Fibroblast of villous mesenchyme (primary cell): ENCODE measurements at places on chromosomes 7 and 10. TPM values are rescaled to one million over a fixed set of nuclear protein-coding genes. Genes with fewer than 3 reads are reported as not detected.
A peak's percentile ranks its signal among the peaks of the same experiment; 100 is the strongest.

DNA sequence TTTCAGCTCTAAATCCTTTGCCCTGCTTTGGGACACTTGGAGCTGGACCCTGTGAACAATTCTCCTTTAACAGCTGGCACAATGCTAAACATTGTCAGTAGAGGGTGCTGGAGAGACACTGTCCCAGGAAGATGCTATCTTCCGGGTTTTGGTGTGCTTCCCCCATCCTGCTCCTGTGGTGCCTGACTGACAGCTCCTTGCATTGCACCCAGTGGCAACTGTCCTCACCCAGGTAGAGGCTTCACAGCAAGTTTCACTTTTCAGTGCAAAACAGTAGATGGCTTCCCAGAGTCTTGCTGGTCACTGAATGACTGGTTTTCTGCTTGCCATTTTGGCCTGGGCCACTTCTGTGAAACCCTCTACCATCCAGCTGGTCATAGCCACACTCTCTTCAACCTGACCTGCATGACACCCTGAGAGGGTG is 77.3 kb downstream of the CDC14C start:
- DNase-seq = peak; percentile 2

GRCh38 chr7:131011432-131011742 is 277.4 kb upstream of the KLF14 start:
- DNase-seq = no peak

FUOM gene
- total RNA-seq = 7.3 and 13.2 TPM in 2 replicates

- no peak for DNase-seq
These were observed 35.4 kb downstream of the CTTNBP2 start for GRCh38 chr7:117837841-117838240.

- peak; percentile 15 for DNase-seq
These were observed 631 bp downstream of the SUPV3L1 start for GRCh38 chr10:69180525-69181204.

ERVW-1 gene
- total RNA-seq = not detected in 2 replicates

- DNase-seq = no peak
These were observed 109.3 kb downstream of the SPAG6 start for GRCh38 chr10:22454634-22455033.

GRCh38 chr10:5987747-5988146 is 10.4 kb upstream of the IL15RA start:
- DNase-seq = no peak

- peak; percentile 51 for DNase-seq
These were observed 15.0 kb upstream of the PCBD1 start for GRCh38 chr10:70903262-70903921.

GRCh38 chr7:135914346-135914745 is 62.8 kb downstream of the MTPN start:
- DNase-seq = no peak

DNA sequence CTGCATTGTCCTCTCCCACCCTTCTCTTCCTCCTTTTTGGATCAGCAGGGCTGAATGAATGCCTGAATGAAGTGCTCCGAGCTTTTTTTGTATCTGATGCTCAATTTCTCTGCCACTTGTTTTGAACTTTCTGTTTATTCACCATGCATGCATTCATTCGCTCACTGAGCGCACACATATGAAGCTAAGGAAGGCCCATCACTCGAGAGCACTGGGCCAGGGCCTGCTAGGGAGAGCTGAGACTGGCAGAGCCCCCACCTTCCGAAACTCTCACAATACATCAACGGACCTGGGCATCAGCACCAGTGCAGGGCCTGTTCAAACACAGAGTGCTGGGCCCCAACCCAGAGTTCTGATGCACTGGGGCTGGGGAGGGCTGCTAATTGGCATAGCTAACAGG is 45.7 kb downstream of the RPS24 start:
- DNase-seq = no peak

TMEM254 gene
- total RNA-seq = 6.1 and 9.9 TPM in 2 replicates

SPDYE2B gene
- total RNA-seq = not detected in 2 replicates

SRPK2 gene
- total RNA-seq = 60.9 and 64.7 TPM in 2 replicates

TDRD1 gene
- 0.43 and 0.64 TPM in 2 replicates for total RNA-seq

GRCh38 chr10:14345262-14345661 is 14.5 kb upstream of the FRMD4A start:
- DNase-seq = no peak

GRCh38 chr7:47400001-47400400 is 181.9 kb downstream of the TNS3 start:
- DNase-seq = no peak

TAC1 gene
- not detected in 2 replicates for total RNA-seq

- DNase-seq = peak; percentile 74
These were observed 76.4 kb downstream of the MAP3K8 start for GRCh38 chr10:30510184-30510931.

GRCh38 chr10:128324058-128324827 is 198.0 kb upstream of the MKI67 start:
- no peak for DNase-seq

CHST3 gene
- total RNA-seq = 37.4 and 58.3 TPM in 2 replicates

DNA sequence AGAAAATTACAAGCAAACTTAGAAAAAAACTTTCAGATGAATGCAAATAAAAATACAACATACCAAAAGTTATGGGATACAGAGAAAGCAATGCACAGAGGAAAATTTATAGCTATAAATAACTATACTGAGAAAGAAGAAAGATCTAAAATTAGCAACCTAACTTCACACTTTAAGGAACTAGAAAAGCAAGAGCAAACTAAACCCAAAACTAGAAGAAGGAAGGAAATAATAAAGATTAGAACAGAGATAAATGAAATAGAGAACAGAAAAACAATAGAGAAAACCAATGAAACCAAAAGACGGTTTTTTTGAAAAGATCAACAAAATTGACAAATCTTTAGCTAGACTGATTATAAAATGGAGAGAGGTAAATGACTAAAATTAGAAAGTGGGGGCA is 9.6 kb upstream of the STRA8 start:
- DNase-seq = no peak

DNA sequence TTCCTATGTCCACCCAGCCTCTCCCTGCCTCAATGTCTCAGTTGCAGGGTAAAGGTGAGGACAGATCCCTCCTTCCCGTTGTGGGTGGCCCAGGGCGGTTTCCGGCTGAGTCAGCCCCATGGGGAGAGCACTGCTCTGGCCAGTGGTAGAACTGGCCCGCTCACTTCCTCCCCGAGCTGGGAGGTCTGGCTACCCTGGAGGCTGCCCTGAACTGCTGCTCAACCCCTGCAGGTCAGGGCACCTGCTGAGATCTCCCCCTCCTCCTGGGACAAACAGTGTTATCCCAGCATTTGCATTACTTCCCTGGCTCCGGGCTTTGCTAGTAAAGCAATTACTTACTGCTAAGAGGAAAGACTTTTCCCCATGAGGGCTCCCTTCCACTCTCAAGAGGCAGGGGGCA is 21.4 kb upstream of the IMPDH1 start:
- DNase-seq = peak; percentile 23

GRCh38 chr10:132062641-132063390 is 2.9 kb upstream of the JAKMIP3 start:
- no peak for DNase-seq

GRM3 gene
- total RNA-seq = not detected in 2 replicates

ZPBP gene
- not detected in 2 replicates for total RNA-seq

DNA sequence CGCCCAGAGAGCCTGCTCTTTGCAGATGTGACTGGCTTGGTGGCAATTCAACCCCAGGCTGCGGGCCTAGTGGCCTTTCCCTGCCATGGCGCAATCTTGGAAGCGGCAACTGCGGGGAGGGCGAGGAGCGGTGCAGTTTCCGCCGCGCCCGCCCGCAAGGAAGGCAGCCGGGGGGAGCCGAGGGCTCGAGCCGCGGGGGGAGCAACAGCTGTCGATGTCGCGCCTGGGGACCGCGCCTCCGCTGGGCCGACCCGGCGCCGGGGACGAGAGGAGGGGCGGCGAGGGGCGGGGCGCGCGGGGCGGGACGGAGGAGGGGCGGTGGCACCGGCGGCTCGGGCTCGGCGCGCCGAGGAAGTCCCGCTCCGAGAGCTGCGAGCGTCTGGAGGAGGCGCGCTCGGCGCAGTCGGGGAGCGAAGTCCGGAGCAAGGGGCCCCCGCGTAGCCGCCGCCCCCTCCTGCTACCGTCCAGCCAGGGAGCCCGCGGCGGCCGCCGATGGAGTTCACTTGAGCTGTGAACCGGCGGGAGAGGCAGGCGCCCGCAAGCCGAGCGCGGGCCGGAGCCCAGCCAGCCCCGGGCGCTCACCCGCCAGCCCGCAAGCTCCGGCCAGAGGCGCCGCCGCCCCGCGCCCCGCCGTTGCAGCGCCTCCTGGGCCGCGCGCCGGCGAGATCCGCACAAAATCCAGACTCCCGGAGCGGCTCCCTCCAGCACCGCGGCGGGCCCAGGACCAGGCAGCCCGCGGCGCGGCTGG is 438.1 kb upstream of the GALNT17 start:
- DNase-seq = peak; percentile 33

- DNase-seq = no peak
These were observed 263.7 kb downstream of the IPMK start for GRCh38 chr10:58003945-58004344.

DNA sequence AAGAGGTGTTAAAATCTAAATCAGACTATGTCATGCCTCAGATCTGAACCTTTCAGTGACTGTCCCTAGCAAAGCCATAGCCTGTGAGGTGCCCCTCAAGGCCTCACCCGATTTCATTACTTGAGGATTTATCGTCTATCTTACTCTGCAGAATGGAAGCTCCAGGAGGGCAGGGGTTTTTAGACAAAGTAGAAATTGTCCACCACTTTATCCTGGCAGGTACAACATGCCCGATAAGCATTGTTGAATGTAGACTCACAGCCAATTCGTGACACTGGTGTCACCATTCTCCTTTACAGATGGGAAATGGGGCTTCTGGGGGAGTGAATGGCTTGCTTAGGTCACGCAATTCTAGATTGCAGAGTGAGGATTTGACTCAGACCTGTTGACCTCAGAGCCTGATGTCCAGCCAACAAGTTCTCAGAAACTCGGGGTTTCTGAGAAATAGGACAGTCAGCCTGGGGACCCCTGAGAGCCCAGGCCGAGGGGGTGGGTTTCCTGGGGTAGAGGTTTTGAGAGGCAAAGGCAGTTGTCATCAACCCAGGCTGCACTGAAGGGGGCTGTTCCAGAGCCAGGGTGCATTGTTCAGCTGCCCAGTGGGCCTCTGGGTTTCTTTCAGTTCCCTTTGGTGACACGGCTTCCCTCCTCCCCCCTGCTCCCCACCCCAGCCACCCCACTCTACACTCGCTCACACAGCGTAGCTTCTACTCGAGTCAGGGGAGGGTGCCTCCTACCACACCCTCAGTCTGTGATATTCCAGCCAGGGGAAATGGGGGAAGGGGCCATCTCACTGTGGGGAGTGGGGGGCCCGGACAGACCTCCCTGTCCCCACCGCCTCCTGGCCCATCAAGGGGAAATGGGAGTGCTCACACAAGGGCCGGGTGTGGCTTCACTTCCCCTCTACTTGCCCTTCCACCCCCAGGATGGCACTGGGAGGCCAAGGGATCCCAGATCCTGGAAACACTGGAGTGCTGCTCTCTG is 3.1 kb upstream of the IRF5 start:
- DNase-seq = no peak

DNA sequence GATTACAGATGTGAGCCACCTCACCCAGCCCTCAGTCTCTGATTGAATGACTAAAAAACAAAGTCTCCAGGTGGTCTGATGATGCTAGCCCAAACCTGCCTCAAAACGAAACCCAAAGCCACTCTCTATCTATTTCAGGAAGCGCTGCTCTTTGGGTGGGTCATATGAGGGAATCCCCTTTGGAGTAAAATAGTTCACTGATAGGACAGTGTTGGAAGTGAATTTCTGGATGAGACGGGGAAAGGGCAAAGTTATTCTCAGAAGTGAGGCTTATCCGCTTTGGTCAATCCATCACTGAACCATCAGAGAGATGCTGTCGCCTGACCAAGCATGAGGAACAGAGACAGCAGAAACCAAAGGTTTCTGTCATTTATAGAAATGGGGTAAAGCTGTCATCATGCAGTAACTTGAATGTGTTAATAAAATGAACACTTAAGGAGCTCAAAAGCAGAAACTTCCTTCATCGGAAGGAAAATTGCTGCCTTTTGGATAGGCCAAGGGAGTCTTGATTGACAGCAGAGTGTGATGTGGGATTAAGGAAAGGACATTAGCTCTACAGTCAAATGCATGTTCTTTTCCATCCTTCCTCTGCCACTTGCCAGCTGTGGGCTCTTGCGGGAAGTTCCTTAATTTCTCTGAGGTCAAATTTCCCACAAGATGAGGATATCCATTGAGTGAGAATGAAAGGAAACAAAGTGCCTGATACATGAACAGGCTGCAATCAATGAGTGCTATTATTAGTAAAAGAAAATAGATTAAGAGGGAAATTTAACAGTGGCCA is 64.9 kb upstream of the C1QL3 start:
- no peak for DNase-seq

ZSCAN25 gene
- total RNA-seq = 11.9 and 13.4 TPM in 2 replicates

DNA sequence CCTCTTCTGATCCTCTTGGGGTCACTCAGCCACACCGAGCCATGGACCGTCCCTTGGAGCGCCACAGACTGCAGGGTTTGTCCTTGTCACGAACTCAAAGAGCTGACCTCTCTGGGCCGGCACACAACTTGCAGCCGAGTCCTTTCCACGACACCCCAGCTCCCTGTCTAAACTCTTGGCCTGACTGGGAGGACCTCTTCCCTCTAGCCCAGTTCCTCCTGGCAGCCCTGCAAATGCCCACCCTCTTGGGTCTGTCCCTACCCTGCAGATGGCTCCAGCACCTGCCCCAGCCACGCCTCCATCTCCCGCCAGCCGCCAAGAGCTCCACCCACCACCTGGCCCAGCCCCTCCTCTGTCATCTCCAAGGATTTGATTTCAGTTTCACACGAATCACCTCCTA is 339.2 kb downstream of the DNAJB6 start:
- DNase-seq = no peak

ABCC2 gene
- 0.32 and 0.43 TPM in 2 replicates for total RNA-seq
